ENCODE measurements at places on chromosomes 5 and 9.

DNA sequence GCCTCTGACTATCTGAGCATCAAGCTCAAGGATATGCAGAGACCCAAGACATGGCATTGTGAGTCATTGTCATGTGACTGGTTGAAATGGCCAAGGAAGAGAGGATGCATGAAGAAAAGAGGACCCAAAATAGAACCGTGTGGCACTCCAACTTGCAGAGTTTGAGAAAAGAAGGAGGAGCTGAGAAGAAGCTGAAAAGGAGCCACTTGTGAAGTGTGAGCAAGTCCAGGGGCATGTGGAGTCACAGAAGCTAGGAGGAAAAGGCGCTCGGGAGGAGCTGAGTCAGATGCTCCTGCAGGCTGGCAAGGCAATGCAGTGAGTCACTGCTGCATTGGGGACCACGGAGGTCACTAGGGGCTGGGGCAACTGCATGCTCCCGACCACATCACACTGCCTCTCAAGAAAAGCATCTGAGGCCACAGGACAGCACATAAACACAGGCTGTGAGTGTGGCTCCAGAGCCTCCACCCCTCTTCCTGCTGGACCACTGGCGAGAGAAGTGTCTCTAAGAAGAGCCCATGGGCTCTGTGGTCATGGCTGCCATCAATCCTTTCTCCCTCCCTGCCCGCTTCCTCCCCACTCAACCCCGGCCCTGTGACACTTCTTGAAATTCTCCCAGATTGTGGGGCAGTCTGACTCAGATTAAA is 197.6 kb downstream of the DRD1 start:
- no peak for DNase-seq

DNA sequence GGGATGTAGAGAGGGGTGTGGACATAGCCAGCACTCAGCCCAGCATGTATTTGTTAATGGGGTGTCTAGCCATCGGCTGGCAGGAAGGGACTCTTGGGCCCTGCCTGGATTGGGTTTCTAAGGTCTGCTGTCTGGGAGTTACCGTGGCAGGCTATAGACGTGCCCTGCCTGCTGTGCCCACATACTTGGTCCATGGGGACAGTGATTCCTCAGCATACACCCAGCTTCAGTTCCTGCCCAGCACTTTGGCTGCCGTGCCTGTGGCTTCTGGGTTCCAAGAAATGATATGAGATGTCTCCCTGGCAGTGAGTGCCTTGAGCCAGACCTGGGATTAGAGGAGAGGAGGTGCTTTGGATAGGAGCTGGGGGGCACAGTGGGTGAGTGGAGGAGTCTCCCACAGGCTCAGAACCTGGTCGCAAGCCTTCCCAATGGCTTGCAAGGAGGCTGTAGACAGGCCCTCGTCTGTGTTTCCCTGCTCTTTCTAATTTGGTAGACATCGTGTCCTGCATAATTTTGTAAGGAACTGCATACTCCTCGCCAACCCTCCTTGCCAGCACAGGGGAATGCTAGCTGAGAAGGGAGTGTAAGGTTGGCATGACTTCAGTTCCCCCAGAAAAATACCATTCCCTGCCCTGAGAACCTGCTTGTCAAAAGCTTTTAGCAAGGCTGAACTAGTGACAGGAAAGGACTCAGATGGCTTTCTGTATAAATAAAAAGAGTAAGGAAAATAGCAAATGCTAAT is 287.9 kb downstream of the ZSWIM6 start:
- no peak for DNase-seq

GRCh38 chr5:73282383-73282782 is 109.4 kb downstream of the TMEM174 start:
- DNase-seq, result no peak

GRCh38 chr9:19232823-19233194 is 2.3 kb downstream of the DENND4C start:
- DNase-seq, result no peak

GRCh38 chr9:126695701-126696400 is 82.1 kb downstream of the LMX1B start:
- DNase-seq, result no peak

Measured in eye (tissue), 1 donor.